Renal cortex interstitium (tissue), 15 donors: ENCODE measurements at places on chromosomes 1 and 21. TPM values are rescaled to one million over a fixed set of nuclear protein-coding genes. Genes with fewer than 3 reads are reported as not detected.

- DNase-seq, result no peak
Measured at GRCh38 chr1:221462345-221462744, 279.5 kb downstream of the DUSP10 start.

Gene MATN1
- polyA plus RNA-seq, result 0.57 TPM

DNA sequence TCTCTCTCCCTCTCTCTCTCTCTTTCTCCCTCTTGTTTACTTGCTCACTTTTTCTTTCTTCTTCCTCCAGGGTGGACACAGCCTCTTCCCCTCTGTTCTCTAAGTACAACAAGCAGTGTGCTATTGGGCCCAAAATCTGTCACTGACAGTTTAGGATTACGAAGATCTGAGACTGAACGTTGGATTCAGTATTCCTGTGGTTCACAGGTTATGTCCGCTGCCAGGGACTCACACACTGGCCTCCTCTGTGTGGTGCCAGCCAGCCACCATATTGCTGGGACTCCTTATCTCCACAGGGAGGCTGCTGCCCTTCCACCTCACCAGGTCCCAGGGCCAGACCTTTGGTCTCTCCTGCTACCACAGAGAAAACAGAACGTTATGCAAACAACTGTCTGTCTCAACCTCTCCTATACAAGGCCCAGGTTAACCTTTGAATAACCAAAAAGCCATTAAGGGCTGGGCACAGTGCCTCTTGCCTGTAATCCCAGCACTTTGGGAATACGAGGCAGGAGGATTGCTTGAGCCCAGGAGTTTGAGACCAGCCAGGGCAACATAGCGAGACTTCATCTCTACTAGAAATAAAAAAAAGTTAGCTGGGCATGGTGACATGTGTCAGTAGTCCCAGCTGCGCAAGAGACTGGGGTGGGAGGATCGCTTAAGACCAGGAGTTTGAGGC lies 171.9 kb upstream of the RAB4A start:
- DNase-seq, result no peak

GRCh38 chr1:104072915-104073371 lies 323.2 kb downstream of the AMY1C start:
- DNase-seq, result no peak

Gene THBS3
- polyA plus RNA-seq, result 35.1 TPM

DNA sequence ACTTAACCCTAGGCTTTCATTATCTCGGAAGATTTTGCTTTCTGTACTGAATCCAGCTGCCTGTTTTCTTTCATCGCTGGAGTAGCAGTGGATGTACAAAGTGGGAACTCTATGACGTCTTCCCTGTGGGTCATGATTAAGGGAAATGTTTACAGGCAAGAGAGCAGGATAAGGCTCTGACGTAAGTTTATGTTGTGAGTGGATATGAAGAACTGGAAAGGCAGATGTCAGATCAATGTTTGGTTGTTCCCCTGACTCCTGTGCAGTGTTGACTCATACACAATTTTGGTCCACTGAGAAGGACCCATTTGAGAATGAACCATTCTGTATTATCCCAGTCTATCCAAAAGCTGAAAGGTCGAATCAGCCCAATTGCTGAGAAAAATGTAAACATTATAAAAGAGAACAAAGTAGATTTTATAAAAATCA lies 292.4 kb downstream of the GRIK1 start:
- no peak for DNase-seq

Gene GSTM1
- polyA plus RNA-seq, result 105 TPM
